DMS153 (cell line): ENCODE measurements at places on chromosomes 7 and 10.

DNA sequence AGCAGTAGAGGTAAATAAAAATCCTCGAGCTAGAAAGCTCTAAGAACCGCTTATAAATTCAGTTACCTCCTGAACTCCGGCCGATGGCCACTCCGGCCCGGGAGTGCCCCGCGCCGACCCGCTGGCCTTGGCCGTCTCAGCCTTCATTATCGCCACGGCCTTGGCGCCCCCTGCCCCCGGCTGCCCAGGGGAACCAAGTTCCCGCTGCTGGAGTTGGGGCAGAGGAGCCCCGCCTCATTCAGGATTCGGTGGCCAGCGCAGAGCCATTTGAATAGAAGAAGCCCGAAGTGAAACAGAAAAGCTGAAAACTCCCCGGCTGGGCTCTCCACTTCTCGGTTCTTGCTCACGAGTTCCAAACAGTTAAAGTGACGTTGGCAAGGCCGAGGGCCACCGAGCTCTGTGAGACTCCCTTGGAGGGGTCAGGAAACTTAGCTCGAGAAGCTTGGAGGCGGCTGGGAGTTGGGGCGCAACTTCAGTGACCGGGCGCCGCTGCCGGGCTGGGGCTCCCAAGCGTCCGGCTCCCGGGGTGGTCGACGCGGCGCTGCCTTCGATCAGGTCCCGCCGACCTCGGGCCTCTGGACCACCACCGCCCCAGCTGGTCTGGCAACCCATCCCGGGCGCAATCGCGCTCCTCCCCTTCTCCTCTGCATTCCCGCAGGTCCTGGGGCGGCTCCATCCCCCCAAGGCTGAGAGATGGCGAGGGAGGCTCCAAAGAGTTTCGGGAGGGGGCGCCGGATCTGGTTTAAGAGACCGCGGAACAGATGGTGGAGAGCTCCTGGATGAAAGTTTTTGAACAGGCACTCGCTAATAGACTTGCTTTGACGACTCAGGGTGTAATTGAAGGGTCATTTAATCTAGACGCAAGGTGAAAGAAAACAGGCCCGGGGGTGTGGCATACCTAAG lies 5.8 kb upstream of the FEZF1 start:
- no peak for DNase-seq

DNA sequence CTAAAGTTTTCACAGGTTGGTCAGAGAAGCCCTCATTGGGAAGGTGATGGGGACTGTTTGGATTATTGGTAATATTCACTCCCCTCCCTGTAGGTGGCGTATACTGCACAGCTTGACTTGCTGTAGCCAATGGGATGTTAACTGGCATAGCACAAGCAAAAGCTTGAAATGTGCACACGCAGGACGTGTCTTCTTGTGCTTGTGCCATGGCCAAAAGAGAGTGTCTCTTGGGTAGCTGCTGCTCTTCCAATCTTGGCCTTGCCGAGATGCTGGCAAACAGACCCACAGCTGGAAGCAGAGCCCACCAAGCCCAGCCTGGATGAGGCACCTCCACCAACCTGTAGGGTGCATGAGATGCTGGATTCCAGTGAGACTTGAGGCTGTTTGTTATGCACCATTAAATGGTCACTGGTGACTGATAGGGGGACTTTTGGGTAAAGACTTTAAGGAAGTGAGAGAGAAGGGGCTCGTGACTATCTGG lies 266.0 kb downstream of the GRID1 start:
- peak; percentile 12 for DNase-seq

GRCh38 chr7:126535176-126535575 lies 717.6 kb downstream of the GRM8 start:
- DNase-seq = peak; percentile 33

DNA sequence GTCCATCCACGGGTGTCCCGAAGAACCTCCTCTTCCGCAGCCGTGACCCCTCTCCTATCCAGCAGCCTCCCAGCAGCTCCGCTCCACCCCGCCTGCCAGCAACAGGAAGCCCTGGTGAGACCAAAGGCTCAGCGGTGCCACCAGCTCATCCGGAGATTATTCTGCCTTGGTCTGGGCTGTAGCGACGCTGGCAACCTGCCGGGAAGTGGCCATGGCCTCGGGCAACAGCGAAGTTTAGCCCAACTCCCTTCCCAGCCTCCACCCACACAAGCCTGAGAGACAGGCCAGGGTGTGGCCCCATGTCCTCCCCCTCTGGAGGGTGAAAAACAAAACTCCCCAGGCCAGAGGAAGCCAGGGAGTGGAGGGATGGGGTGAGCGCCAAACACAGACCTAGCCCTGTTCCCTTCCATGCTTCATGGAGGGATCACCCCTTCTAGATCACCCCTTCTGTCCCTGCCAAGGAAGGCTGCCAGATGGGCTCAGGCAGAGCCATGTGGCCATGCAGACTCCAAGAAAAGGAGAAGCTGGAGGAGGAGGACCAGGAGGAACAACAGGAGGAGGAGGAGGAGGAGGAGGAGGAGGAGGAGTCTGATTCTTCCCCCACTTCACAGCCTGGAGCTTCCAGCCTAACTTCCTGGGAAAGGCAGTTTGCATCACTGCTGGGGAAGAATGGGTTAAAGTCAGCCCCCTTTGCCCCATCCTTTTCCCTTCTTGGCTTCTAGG lies 918 bp downstream of the CALHM2 start:
- no peak for DNase-seq

DNA sequence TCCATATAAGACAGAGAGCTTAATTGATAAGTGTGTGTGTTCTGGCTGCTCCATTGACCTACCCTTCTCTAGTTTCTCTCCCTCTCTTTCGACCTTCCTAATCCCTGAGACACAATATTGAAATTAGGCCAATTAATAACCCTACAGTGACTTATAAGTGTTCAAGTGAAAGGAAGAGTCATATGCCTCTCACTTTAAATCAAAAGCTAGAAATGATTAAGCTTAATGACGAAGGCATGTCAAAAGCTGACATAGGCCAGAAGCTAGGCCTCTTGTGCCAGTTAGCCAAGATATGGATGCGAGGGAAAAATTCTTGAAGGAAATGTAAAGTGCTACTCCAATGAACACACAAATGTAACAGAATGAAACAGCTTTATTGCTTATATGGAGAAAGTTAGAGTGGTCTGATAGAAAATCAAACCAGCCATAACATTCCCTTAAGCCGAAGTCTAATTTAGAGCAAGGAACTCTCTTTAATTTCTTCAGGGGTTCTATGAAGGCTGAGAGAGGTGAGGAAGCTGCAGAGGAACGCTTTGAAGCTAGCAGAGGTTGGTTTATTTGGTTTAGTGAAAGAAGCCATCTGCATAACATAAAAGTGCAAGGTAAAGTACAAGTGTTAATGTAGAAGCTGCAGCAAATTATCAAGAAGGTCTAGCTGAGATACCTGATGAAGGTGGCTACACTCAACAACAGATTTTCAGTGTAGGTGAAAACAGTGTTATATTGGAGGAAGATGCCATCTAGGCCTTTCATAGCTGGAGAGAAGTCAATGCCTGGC lies 53.8 kb downstream of the ST7 start:
- DNase-seq = no peak

- DNase-seq = no peak
Observed at GRCh38 chr7:86407291-86407690, 236.4 kb upstream of the GRM3 start.

GRCh38 chr7:111261496-111261895 lies 170.6 kb downstream of the LRRN3 start:
- DNase-seq = no peak

- DNase-seq = no peak
Observed at GRCh38 chr7:152556013-152556755, 119.8 kb downstream of the XRCC2 start.

DNA sequence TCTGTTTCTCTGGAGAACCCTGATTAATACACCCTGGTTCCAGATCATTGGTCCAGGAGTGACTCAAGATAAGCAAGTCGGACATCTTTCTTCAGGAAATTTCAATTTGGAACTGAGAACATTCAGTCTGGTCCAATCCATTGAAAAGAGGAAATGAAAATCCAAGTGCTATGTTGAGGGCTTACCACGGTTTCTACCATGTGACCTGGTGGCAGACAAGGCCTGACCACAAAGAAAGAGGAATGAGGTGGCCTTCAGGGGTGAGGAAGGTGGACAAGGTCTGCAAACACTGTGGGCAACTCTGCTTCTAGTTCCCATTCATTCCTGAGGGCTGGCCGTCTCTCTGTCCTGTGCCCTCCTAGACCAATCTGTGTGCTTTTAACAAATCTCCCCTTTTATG lies 149.2 kb upstream of the GHITM start:
- no peak for DNase-seq

- DNase-seq = no peak
Observed at GRCh38 chr10:68365611-68366010, 32.9 kb upstream of the PBLD start.

GRCh38 chr7:1473864-1474512 lies 14.7 kb upstream of the MICALL2 start:
- DNase-seq = peak; percentile 88

GRCh38 chr7:116232350-116232749 lies 22.0 kb downstream of the TES start:
- DNase-seq = no peak

DNA sequence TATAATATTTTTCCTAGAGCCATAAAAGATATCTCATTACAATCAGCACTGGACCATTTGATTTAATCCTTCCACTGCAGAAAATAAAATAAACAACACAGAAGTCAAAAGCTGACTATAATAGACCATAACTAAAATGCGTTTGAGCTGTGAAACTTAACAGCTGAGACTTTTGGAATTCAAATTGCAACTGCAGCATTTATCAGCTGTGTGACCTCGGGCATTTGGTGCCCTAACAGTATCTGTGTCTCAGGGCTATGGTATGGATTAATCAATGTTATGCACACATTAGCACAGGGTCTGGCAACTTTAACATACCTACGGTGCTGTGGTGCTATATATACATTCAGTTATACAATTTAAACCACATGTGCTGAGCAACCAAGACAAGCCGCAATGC lies 160.1 kb downstream of the COL28A1 start:
- no peak for DNase-seq

- DNase-seq = no peak
Observed at GRCh38 chr7:140196361-140197217, 19.8 kb upstream of the KDM7A start.

DNA sequence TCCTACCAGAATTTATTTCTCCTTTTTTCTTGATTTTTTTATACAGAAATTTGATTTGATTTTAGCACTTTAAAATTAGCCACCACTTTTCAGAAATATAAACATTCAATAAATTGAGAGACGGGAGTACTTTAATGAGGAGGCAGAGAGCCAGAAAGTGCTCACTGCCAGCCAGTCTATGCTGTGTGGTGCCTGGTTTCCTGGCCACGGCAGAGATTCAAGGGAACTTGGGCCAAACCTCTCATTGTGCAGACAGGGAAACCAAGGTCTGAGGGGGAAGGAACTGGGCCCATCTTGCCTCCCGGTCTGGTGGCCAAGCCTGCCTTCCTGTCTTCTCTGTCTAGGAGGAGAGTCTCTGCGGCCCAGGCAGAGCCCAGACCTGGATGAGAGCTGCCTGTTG lies 25.9 kb downstream of the ADAMTS14 start:
- DNase-seq = no peak

GRCh38 chr7:101860316-101861217 lies 43.1 kb downstream of the CUX1 start:
- no peak for DNase-seq

DNA sequence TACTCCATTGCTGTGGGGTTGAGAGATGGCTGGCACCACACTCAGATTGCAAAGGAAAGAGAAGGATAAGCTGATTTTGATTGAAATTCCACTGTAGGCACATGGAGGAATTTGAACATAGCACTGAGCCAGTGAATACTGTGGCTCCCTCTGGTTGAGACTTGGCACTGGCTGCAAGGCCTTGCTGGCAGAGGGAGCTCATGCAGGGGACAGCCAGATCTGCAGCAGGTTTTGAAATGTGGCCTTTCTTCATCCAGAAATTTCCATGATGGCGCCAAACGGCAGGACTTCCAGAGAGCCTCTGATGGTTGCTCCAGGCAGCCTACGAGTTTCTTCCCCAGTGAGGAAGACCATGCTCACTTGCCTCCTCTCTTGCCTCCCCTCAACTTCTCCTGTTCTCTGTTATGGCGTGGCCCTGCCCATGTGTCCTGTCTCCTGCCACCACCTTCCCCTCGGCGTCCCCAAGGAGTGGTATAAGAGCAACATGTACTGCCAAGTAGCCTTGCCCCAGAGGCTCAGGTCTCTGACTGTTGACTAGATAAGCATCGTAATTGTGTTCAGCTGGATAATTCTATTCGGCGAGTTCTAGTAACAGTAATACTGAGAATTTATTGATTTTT lies 265.6 kb downstream of the CCDC3 start:
- no peak for DNase-seq

- DNase-seq = no peak
Observed at GRCh38 chr10:114777415-114777814, 44.2 kb upstream of the FHIP2A start.

DNA sequence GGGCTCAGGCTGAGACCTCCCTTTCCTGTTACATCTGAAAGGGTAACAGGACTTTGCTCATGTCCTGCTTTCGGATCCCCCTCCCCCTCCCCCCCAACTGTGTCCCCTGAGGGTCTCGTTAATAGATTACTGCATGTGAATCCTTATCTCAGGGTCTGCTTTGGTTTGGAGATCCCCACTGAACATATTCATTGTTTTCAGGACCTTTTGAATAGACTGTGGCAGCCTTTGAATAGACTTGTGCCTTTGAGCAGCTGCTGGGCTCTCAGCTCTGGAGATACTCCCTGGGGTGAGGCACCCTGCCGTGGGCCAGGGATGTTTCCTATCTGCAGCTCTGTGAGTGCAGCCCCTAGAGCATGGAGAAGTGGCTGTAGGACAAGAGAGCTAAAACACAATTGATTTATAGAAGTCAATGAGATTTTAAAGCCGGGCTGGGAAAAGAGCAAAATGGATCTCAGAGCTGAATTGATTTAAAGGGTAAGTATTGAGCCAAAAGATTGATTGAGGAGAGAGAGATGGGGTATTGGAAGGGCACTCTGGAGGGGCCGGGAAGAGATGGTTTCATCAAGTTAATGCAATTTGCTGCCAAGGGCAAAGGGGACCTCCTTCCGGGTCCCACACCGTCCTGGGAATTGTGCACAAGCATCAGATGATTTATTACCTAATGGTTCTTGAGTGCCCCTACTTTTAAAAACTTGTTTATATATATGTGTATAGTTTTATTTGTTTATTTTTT lies 9.9 kb downstream of the ARHGAP22 start:
- peak; percentile 86 for DNase-seq

- no peak for DNase-seq
Observed at GRCh38 chr7:157372300-157373232, 35.8 kb downstream of the DNAJB6 start.

DNA sequence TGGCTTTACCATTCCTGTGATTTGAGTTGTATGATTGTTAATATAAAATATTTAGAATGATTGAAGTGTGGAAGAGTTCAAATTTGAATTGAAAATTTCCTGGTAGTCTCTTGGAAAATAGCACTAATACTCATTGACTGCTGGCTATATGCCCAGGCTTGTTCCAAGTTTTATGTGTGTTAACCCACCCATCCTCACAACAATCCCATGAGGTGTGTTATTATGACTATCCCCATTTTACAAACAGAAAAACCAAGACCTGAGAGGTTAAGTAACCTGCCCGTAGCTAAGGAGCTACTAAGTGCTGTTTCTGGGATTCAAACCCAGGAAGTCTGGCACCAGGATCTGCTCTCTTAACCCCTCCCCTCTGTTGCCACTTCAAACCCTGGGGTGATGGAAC lies 213.9 kb downstream of the CREB5 start:
- DNase-seq = no peak
